Neuronal stem cell (in vitro differentiated cells): ENCODE measurements at places on chromosomes 2 and 18.

DNA sequence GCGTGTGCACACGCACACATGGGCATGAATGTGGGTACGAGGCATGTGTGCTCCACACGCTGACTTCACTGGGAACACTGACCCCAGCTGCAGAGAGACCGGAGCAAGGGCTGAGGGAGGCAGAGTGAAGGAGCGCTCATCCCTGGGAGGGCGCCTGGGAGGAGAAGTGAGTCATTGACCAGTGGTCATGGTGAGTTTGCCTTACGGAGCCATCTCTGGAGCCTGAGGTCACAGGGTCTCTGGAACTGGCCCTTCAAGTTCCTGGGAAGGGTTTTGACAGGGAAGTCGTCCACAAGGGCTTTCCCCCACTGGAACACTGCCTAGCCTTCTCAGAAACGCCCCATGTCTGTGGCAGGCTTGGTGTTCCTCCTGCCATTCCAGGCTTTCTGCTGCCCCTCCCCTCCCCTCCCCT lies 14.3 kb upstream of the TMEM185B start:
- no peak for DNase-seq

GRCh38 chr2:20188851-20189250 lies 36.1 kb downstream of the SDC1 start:
- peak; percentile 64 for DNase-seq

DNA sequence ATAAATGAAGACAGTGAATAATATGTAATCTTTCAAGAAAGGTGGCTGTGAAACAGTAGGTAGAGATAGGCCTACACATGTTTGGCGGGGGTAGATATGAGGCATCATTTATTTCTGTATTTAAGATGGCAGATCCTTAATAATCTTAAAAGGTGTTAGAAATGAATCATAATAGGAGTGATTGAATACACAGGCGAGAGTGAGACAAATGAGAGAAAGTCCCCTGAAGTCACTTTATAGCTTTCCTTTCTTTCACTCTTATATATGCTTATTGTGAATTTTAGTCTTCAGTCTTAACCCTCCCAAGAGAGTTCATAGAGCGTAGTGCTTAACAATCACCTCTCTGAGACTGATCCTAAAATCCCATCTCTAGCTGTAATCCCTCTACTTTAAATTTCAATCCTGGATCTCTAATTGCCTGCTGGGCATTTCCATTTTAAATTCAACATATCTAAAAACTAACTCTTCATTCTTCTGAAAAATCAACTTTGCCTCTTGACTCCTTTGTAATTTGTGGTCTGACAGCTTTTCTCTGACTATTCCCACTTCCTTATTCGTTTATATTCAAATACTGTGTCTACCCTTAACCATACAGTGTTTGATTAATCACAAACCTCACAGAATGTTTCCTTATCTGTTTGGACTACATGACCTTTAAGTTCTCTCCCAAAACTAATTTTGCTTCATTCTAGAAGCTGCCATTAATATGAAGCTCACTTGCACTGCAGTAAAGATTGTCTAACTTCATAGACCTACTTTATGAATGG lies 463.7 kb upstream of the FSIP2 start:
- DNase-seq: no peak

- DNase-seq: no peak
These were observed 26.5 kb downstream of the STEAP3 start for GRCh38 chr2:119249855-119250717.

GRCh38 chr2:231573096-231573495 lies 19.6 kb upstream of the TEX44 start:
- DNase-seq: no peak

DNA sequence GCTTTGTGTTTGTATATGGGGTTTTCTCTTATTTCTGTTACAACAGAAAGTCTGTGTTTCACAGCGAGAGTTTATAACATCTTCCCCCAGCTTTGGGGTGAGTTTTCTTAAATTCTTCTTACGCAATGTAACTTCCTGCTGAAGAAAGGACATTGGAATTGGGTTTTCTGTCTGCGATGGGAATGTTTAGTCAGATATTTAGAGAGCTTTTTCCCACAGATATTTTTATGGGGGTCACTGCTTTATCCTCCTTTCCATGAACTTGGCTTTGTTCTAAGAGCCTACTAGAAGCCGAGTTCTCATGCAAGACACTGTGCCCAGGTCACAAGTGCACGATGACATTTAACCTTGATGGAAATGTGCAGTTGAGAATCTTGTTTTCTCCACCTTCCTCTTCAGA lies 22.1 kb downstream of the B3GNT2 start:
- no peak for DNase-seq

- no peak for DNase-seq
These were observed 19.2 kb downstream of the KCNF1 start for GRCh38 chr2:10930721-10931516.

DNA sequence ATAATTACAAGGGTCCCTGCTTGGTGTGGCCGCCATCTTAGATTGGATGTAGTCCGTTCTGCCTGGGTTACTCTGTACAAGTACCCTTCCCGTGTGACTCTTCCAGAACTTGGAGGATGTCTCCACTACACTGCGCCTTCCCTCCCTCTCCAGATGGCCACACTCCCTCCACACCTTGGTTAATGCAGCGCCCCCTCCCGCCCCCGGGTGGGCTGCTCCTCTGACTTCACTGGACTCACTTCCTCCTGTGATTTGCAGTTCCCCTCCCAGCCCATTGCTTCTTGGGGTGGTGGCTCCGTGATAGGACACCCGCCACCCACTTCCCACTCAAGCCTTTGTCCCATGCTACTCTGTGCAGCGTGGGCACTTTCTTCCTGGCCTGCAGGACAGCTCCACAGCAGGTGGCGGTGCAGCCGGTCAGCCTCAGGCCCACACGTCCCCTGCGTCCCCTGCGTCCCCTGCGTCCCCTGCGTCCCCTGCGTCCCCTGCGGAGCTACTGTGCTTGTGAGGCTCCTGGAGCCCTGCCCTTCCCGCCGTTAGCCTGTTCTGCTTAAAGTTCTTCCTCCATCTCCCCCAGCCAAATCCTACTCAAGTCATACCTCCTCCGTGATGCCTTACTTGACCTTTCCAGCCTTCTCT lies 130.5 kb upstream of the SIX3 start:
- DNase-seq: no peak

DNA sequence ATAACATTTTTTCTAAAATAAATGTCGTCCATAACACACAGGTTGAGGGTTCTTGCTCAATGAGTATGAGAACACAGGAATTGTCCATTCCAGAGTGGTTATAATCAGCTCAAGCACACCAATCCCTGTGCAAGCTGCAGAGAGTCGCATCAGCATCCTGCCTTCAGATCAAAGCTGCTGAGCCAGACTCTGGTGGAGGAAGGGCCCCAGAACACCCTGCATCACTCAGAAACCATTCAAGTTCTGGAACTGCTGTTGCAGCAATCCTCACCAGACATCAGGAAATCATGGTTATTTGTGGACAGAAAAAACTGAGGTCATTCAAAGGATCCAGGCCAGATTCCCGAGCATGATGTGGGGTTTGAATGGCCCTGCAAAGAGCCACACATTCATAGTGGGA lies 44.5 kb downstream of the DNER start:
- DNase-seq: no peak

DNA sequence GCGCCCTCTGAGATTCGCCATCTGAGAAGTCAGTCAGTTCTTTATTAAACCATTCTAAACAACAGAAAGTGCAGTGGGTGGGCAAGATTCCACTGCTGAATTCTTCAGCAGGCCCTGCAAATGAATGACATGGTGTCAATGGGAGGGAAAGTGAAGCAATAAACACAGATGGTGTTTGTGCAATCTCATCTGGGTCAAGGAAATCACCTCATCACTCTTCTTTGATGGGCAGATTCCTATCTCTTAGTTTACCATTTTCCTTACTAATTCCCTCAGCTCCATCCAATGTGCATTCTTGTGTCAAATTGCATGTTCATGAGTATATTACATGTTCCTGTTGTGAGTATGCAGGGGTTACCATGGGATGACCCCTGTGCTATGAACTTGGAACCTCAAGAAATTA lies 100.7 kb upstream of the CYP1B1 start:
- no peak for DNase-seq

DNA sequence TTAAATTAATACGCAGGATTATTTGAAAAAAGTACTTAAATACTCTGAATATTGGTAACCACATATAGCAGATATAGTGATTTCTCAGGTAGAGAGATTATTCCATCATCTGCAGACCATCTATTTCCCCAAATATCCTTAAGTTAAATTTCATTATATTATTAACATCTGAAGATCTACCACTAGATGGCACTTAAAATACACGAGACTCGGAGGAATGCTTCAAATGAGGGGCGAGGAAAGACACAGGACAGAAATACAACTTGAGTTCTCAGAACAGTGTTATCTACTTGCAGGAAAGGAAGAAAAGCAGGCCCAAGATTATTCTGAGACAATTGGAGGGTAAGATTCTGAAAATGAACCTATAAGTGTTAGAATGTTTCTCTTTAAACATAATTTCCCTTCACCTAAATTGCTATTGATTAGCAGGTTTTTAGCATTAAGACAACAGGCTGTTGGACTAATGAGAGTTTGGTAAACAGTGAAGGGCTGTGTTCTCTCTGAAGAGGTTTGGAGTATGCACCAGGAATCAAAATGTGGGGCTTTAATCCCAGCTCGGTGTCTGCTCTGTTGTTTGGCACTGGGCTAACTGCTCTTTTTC lies 76.9 kb upstream of the GCFC2 start:
- peak; percentile 45 for DNase-seq

- DNase-seq: peak; percentile 63
These were observed at the start of gene CHST10 for GRCh38 chr2:100416935-100417710. Gene CHST10, minus strand, starts transcription at chr2:100417668. Its CDS starts 10,993 bp downstream, at chr2:100406675.

DNA sequence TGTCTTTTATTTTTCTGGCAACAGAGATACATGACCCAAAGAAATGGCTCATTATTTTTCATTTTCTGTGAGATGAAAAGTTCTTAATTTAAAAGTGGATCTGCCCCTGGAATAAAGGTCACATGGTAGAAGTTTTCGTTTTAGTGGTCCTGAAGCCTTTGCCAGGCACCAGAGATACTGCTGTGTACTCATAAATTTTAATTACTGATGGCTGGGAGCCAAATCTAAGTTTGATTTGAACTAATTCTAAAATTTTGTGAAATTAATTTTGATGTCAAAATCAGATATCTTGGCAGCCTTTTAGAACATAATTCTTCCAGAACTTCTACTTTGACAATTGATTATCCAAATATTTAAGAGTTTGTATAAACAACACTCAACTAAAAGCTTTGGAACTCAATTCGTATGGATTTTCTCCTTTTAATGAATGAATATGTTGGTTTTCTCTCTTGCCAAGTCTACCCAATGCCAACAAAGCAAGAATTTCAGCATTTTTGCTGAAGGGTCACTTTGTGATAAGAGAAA lies 128.5 kb upstream of the SP5 start:
- no peak for DNase-seq

- no peak for DNase-seq
These were observed 52.0 kb downstream of the DCC start for GRCh38 chr18:52391810-52392559.

- no peak for DNase-seq
These were observed 308.6 kb downstream of the PIEZO2 start for GRCh38 chr18:10840743-10841142.

- no peak for DNase-seq
These were observed 51.7 kb upstream of the OTOF start for GRCh38 chr2:26529406-26530239.

DNA sequence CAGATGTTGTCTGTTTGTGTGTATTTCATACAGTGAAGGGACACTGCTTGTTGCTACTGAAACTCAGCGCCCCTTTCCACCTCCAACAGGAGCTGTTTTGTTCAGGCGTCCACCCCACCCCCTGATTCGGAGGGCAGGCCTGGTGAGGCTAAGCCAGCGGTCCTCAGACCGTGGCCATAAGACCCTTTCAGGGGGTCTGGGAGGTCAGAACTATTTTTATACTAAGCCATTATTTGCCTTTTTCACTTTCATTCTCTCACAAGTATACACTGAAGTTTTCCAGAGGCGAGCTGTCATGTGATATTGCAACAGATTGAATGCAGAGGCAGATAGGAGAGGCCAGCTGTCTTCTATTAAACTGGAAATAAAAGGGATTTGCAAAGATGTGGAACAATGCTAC lies 39.7 kb upstream of the IGFBP5 start:
- DNase-seq: no peak

- no peak for DNase-seq
These were observed 310.3 kb downstream of the GULP1 start for GRCh38 chr2:188601927-188602326.

GRCh38 chr18:68759308-68759707 lies 38.6 kb upstream of the CCDC102B start:
- no peak for DNase-seq

- no peak for DNase-seq
These were observed 147.2 kb upstream of the CELF4 start for GRCh38 chr18:37712776-37713175.

GRCh38 chr2:17816396-17817245 lies at the start of gene MSGN1:
Gene MSGN1, plus strand, starts transcription at chr2:17816460. Its CDS starts 59 bp downstream, at chr2:17816519.
- DNase-seq: no peak

GRCh38 chr2:60075048-60075447 lies 478.4 kb downstream of the BCL11A start:
- DNase-seq: no peak

GRCh38 chr2:215573496-215573895 lies 137.6 kb upstream of the FN1 start:
- no peak for DNase-seq

DNA sequence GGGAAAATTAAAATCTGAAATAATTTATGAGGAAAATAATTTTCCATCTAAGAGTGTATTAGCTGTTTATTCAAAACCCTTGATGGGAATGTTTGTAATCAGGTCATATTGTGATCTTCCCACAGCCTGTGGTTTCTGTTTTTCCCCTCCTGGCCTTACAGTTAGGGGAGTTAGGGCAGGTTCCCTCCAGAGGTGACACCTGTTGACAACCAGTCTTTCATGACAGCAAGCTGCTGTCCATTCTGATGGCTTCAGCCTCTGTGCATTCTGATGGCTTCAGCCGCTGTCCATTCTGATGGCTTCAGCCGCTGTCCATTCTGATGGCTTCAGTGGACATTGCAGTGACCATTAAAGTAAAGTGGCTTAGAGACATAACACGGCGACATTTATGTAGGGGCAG lies 328.2 kb downstream of the GBX2 start:
- DNase-seq: no peak

DNA sequence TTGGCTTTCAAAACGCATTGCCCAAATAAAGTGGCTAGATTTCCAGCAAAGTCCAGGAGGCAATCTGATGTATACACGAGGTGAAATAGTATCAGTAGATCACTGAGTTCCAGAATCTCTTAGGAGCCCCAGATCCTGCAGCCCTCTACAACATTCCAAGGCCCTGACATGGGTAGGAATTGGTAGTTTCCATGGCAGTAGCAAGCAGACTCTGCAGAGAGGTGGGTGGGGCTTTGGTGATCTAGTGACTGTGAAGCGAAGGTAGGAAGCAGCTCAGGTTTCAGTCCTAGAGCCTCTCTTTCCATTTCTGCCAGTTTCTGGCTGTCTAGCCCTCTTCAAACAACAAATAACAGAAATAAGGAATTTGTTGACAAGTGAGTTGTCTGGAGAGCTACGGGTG lies 13.8 kb upstream of the SGPP2 start:
- DNase-seq: no peak
